ENCODE measurements at places on chromosomes 1 and 21.
A peak's percentile ranks its signal among the peaks of the same experiment; 100 is the strongest.

- no peak for DNase-seq
These were observed 4.9 kb upstream of the RASSF5 start for GRCh38 chr1:206502403-206502802.

DNA sequence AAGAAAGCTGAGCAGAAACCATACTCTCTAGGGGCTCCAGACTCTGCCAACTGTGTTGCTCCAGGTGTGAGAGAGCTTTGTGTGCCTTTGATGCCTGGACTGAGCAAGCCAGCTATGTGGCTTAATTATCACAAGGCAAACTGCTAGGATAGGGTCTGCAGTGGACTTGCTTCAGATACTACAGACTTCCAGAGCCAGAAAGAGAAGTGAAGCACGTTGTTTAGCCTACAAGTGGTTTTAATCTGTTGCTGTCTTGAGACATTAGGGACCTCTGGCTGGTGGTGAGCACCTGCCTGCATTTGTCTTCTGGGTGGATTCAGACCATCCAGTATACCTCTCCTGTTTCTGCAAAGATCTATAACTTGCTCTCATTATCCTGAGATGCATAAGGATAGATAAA, 353.4 kb upstream of the PLXNA2 start:
- no peak for DNase-seq

DNA sequence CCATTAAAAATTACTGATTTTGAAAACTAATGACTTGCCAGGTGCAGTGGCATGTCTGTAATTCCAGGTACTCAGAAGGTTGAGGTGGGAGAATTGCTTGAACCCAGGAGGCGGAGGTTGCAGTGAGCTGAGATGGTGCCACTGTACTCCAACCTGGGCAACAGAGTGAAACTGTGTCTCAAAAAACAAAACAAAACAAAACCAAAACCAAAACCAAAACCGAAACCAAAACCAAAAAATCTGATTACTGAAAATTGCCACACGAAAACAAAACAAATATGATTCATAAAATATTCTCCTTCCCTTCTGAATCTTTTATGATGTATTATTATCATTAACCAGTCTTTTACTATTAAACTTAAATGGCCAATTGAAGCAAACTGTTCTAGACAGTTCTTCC, 74.1 kb downstream of the SERINC2 start:
- DNase-seq, result no peak

DNA sequence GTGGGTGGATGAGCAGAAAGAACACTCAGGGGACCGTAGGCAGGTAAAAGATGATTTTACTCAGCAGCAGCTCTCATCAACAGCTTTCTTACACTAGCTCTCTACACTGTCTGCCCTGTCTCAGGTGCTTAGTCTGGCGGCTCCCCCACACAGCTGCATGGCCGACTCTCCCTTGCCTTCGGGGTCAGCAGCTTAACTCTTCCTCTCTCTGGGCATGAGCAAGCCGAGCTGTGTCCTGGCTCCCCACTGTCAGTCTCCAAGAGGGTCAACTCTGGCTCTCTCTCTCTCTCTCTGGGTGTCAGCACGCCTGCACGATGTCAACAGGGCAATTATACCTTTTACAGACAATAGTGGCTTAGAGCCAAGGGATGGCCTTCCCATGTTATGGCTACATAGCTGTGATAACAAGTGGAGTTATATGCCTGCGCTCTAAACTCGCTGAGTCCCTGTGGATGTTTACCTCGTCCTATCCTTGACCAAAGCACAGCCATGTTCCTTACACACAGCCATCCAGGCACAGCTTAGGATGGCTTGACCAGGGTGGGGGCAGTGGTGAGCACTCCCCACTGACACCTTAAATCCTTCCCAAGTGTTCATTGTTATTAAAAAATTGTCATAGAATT, 3.1 kb upstream of the BCL10 start:
- no peak for DNase-seq

DNA sequence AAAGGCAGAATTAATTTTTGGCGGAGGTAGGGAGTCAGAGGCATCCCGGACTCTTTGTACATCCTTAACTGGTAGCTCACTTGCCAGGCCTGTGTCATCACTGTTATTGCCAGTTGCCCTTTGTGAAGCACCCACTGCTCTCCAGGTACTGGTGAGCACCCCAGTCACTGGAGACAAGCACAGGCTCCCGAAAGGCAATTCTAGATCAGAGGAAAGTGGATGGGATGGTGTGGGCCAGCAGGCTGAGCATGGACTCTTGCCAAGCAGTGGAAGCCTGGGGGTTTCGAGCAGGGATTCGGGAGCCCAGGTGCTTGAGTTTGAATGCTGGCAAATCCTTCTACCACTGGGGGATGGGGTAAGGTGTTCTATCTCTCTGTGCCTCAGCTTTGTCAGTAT, 551.1 kb downstream of the MATN1 start:
- DNase-seq, result no peak

DNA sequence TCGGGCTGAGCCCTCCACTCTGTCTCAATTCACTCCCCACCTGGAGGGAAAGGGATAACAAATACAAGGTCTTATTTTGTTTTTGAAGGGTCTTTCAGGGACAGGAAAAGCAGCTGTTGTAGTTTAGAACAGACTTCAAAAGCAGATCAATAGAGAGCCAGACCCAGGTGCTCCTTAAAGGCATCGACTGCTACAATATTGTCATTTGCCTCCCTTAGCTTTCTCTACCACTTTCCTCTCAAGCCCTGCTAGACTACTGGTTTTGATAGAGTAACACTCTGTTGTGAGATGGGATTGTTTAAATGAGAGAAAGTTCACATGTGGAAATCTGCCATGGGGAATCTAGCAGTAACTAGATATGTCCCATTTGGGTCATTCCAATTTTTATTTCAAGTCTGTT, 24.0 kb downstream of the RGS7 start:
- DNase-seq, result no peak

DNA sequence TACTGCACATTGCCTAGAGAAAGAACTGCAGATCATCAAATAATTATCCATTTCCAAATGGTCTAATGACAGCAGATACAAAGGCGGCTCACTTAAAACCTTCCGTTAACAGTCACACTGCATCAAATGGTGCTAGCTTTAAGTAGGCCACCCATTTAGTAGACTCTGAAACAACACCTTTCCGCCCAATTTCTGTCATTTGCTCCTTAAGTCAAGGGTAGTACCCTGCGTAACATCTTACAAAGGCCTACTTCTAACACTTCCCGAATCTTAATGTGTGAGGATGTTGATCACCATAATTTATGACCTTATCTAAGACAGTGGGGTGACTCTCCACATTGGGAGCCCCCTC, 692 bp upstream of the RALGPS2 start:
- DNase-seq, result no peak

DNA sequence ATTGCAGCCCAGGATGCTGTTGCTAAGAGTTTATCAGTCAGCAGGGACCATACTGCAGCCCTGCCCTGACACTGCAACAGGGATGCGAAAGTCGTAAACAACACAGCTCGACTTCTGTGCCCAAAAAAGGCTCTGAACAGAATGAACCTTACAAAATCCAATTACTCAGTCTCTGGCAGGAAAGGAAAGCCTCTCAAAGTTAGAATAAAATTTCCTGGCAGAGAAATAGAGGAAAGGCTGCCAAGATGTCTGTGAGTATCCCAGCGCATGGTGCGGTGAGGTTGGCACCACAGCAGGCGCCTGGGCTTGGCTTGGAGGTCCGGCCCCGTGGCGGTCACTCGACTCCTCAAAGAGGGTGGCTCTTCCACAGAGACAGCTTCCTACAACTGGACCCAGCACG, 185.8 kb downstream of the PCP4 start:
- no peak for DNase-seq

DNA sequence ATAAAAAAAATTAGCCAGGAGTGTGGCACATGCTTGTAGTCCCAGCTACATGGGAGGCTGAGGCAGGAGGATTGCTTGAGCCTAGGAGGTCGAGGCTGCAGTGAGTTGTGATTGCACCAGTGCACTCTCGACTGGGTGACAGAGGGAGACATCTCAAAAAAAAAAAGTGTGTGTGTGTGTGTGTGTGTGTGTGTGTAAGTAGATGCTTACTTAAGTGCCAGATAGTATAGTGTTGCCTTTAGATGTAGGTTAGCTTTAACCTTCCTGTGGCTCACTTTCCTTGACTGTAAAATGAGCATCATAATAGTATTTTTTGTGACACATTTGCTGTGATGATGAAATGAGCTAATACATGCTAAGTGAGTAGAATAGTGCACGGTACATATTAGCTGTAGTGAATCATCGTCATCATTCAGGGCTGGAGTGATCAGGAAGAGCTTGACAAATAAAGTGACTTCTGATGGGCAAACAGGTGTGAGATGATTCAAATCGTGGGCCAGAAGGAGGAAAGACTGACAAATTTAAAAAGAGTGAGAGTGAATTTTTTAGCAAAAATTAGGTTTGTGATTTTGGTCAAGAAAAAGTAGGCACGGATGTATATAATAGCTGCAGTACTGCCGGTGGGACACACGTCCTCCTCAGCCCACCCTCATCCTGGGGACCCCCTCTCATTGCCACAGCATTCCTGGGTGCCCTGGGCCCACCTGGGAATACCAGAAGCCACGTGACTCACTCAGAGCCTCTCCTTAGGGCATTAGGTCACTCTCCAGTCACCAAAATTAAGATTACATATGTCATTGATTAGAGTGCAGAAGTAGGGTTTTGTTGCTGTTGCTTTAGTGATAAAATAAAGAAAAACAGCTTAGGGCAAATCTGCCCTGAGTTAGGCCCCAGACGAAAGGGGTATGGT, 33.9 kb downstream of the EIF2D start:
- no peak for DNase-seq

- no peak for DNase-seq
These were observed 99.1 kb upstream of the RAVER2 start for GRCh38 chr1:64645735-64646134.

- DNase-seq, result no peak
These were observed 9.7 kb downstream of the PLPP3 start for GRCh38 chr1:56569661-56570060.

GRCh38 chr1:65942476-65942875, 149.8 kb downstream of the PDE4B start:
- no peak for DNase-seq

GRCh38 chr1:182707122-182707521, 22.7 kb upstream of the RGS8 start:
- no peak for DNase-seq

DNA sequence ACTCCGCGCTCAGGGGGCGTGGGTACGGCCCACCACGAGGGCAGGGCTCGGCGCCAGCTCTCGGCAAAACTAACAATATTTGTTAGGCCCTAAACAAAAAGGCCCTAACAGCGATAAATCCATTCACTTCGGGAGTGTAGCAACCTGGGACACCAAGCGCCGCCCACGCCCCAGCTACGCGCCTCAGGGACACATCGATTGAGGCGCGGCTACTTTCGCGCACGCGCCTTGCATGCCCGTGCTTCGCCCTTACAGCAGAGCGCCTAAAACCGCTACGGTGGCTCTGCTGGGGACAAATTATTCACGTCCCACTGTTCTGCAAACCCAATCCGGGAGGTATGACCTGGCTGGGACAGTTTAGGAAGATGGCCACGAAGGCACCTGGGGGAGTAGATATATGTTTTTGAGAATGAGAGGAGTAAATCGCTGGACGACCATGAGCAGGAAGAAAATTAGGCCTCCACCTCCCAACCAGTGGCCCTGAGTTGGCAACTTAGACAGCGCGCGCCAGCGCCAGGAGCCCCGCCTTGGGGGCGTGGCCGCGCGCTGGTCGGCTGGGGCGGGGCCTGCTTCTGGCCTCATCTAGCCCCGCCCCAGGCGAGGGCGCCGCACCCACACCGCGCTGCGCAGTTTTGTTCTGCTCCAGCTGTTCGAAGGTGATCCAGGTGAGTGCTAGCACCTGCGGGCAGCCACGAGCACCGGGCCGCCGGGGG, at the start of gene MGST3:
Gene MGST3 (plus strand): TSS at position 606 of the 713 bp plus-strand sequence. CDS start 18,614 bp downstream, outside the sequence.
- peak; percentile 94 for DNase-seq

- no peak for DNase-seq
These were observed 10.5 kb downstream of the KIF21B start for GRCh38 chr1:201013031-201013485.

DNA sequence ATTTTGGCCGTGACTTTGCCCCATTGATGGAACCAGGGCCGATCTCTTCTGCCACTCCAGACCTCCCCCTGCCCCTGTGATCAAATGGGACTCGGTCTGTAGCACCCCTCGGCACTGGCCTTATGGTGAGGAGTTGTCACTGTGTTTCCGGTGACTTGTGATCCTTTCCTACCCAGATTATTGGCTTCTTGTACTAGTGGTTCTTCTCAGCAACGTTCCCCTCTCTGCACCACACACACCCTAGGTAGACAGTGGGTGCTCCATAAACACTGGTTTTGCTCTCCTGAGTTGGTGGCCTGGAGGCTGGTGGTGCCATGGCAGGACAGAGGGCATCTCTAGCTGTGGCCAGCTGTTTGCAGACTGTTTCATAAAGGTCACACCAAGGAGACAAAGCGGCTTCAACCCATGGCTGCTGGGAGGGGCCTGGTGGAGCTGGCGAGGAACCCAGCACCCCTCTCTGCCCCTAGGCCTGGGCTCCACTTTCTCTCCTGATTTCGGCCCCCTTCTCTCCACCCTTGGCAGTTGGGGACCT, 50.7 kb downstream of the DHRS3 start:
- no peak for DNase-seq

DNA sequence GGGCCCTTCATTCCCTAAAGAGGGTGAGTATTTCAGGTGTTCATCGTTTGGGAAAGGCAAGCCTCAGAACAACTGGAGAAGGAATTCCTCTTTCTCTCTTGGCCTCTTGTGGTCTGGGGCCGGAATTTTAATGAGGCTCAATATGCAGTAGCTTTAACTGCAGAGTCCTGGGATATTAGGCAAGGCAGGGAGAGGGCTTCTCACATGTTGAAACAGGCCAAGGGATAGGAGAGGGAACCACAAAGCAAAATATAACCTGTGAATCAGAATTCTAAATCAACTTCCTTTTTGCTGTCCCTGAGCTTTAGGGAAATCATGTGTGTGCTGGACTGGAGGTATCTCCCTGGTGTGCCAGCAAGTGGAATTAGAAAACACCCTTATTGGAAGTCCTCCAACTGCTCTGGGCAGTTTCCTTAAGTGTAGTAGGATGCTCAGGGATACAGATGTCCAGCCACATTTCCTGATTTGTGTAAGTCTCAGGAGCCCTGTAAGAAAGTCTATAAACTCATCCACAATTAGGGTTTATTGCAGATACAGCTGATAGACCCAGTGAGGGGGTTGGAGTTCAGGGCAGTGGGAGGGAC, 215.8 kb upstream of the ZRANB2 start:
- DNase-seq, result no peak

DNA sequence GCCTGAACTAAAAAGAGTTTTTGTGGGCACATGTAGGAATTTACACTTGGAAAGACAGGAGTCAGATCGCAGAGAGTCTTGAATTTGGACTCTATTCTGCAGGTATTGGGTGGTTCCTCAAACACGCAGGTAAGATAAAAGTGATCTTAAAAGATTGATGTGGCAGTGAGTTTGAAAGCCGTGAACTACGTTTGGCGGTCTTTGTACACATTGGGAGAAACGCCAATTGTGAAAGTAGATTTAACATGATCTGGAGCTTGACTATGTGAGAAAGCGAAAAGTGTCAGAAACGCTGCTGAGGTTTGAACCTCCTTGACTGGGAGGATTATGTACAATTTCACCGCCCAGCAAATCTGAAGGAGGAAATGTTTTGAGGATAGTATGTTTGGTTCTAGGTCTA, 1.5 kb upstream of the PPP2R5A start:
- no peak for DNase-seq

Data from urothelium cell line (cell line).